Stimulated activated CD8-positive, alpha-beta memory T cell treated with anti-CD3 and anti-CD28 coated beads, Interleukin-7, amount 100 ng/mL, for 48 hours (primary cell): ENCODE measurements at places on chromosomes 12 and 14.

- DNase-seq = no peak
Measured at GRCh38 chr12:41361738-41362137, 173.6 kb downstream of the PDZRN4 start.

DNA sequence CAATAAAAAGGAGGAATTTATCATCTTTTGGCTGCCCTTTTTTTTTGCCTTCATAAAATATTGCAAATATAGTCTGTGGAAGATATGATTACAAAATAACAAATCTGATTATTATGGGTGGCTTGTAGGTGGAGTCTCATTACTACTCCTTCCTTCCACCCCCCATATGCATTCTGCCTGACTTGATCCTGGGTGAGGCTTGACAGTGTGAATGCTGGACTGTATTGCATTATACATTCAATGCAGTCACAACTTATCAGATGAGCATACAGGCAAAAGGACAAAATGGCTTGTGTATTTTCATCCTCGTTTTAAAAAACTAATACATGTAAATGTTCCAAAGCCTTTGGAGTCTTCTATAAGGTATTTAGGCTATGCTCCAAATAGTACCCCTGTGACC lies 186.3 kb downstream of the ANO4 start:
- DNase-seq = no peak

- DNase-seq = no peak
Measured at GRCh38 chr12:113858841-113859386, 107.2 kb downstream of the RBM19 start.

DNA sequence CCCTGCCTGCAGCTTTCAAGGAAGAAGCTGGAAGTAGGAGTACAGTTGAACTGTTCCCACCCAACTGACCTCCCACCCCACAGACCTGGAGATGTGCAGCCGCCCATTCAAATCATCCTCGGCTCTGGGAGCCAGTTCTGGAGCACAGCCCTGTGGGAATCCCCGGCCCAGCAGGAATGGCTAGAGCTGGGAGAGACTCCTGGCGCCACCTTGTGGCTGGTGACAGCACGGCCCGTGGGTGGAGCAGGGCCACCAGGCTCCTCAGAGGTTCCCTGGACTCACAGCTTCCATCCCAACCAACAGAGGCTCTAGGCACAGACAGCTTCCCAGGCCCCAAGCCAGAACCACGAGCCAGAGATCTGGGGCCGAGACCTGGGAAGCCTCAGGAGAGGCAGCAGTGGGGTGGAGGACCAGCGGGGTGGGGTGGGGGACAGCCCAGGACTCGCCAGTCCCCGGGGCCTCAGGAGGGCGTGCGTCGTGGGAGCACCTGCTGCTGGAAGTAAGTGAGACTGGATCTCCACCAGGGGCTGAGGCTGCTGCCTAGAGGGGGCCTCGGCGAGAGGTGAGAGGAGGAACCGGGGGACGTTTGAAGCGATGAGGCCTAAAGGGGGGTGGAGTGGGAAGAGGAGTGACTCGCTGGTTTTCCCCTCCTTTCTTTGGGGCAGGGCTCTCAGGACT lies 43.4 kb downstream of the RNF34 start:
- peak; percentile 21 for DNase-seq

GRCh38 chr14:70416338-70416724 lies 559 bp downstream of the SYNJ2BP start:
- DNase-seq = no peak

- no peak for DNase-seq
Measured at GRCh38 chr12:130932061-130932930, 21.4 kb upstream of the ADGRD1 start.

DNA sequence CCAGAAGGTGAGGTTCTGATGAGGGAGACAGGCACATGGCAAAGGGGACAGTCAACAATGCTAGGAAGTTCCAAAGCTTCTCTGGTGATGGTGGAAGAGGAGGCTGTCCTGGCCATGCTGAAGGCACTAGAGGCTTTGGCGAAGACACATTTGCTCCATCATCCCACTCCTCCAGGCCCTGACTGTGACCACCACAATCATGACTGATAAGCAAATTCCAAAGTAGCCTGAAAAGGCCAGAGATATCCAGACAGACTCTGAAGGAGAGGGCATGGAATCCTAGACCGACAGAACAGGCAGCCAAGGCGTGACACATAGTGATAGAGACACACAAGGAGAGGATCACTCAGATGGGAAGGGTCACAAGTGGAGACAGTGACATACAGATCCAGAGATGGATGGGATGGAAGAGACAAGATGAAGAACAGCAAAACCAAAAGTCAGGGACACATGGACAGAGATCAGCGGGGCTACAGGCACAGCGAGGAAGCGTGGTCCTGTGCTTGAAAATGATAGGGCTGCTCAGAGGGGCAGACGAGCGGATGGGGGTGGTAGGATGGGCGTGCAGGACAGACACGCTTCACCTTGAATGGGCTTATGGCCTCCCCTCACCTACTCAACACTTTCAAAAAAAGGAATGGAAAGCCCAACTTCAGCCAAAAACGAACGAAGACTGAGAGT lies 1.3 kb downstream of the ZFHX2 start:
- DNase-seq = no peak

GRCh38 chr12:30000401-30000800 lies 216.7 kb upstream of the TMTC1 start:
- no peak for DNase-seq

GRCh38 chr12:91249054-91249453 lies 66.4 kb upstream of the DCN start:
- no peak for DNase-seq

DNA sequence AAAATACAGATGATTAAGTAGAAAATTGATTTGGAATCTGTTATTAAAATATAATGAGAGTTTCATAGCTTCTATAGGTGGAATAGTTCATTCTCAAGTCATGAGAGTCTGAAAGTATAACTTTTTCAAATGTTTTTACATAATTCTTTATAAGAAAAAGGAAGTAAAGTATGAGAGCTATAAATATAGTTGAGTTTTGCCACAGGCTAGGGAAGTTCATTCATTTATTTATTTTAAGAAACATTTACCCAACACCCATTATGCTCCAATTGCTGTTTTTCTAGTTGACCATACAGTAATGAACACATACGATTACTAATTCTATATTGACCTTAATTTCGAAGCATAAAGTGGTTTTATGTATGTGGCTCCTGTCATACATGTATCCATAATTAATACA lies 24.8 kb downstream of the LRRIQ1 start:
- DNase-seq = no peak

GRCh38 chr12:15208871-15209656 lies 12.2 kb downstream of the RERG start:
- DNase-seq = no peak

GRCh38 chr12:54890339-54890738 lies 36.0 kb downstream of the MUCL1 start:
- DNase-seq = no peak

DNA sequence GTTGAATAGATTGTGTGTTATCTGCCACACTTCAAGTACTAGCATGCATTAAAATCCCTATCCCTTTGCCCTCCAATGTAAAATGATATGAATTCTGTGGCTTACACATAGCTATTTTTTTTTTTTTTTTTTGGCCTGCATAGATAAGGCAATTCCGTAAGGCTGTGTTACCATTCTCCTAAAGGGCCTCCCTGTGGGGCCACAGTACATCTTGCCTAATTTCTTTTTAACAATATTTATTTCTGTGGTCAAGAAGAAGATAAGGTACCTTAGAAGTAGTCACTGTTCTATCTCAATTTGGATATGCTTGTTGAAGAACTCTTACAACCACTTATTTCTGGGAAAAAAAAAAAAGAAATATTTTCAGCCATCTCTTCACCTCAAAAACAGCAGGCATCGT lies 19.8 kb downstream of the FLRT2 start:
- DNase-seq = no peak

GRCh38 chr12:57881475-57881874 lies 34.9 kb upstream of the CTDSP2 start:
- no peak for DNase-seq

GRCh38 chr12:130301559-130301958 lies 36.1 kb upstream of the PIWIL1 start:
- no peak for DNase-seq

DNA sequence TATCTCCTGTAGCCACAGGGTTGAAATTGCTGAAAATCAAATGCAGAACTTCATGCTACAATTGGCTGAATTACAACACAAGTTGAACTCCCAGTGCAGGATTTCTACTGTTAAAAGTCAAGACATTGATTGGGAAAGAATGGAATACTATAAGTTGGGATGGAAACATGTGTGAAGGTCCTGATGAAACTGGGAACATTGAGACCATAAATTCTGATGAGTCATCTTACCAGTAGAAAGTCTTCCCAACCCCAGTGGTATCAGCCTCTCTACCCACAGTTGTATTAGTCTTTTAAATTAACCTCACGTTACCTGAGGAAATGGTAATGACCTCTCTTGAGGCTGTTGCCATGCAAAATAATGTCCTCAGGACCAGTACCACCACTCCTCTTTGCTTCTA lies 27.4 kb upstream of the DYRK2 start:
- DNase-seq = no peak

DNA sequence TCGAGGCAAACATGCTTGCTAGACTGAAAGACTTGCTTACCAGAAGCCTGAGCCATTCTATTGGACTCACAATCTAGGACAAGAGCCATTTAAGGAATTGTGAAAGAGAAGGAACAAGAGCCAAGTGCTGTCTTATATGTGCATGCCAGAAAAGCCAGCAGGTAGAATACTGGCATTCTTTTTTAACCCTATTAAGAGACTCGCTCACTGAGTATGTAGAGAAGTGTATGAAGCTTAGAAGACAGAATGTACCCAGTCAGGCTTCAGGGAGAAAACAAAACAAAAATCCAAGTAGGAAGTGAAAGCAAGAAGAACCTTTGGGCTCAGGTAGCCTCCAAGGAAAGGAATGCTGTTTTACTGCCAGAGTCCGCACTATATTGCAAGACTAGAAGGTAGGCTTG lies 65.9 kb downstream of the DCAF5 start:
- no peak for DNase-seq

- no peak for DNase-seq
Measured at GRCh38 chr12:25771041-25771440, 187.4 kb upstream of the RASSF8 start.

DNA sequence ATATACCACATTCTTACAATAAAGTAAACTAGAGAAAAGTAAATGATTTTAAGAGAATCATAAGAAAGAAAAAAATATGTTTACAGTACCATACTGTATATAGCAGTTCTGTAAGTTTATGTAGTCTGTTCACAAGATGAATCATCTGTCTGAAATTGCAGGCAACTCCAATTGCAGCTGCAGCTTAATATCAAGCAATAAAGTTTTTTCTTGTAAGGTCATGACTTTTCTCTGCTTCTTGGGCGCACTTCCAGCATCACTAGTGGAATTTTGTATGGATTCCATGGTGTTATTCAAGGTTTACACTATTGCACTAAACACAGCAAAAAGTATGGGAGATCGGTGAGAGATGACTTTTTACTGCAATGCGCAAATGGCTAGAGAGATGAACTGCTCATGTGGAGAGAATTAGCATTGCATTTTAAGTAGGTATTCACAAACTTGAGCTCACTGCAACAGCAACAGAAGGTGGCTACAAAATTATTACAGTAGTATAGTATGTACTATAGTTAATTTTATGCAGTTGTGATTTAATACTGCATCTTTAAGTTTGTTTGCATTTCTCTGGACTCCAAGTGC lies 445.4 kb upstream of the OR4E1 start:
- DNase-seq = no peak

GRCh38 chr12:62622177-62622576 lies 155.6 kb downstream of the MON2 start:
- DNase-seq = no peak

DNA sequence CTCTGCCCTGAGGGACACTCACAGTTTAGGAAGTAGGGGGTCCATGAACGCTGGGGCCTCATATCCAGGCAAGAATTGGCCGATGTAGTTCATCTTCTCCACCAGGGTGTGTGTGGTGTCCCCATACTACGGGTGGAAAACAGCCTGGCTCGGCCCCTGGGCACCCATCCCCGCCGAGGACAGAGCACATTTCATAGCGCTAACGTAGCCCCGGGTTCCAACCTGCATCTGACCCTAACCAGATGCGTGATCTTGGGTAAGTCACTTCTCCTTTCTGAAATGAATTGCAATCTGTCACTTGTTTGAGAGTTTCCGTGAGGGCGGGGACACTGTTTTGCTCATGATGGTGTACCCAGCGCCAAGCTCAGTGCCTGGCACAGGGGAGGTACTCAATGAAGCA lies 9.0 kb downstream of the HPD start:
- DNase-seq = no peak

- DNase-seq = no peak
Measured at GRCh38 chr14:75184492-75184891, 8.1 kb upstream of the TMED10 start.

GRCh38 chr12:66275040-66275439 lies 27.3 kb upstream of the HELB start:
- DNase-seq = no peak

DNA sequence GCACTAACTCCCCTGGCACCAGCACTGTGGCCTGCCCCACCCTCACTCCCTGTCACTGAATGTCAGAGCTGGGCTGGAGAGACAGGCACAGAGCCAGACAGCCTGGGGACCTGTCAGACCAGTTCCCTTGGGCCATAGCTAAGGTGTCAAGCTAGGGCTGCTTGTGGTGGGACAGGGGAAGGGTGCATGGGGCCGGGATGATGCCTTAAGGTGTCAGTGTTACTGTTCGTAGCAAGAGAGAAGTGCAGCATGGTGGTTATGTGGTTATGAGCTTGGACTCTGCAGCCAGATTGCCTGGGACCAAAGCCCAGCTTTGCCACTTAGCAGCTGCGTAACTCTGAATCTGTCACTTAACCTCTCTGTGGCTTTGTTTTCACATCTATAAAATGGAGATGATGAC lies 3.8 kb downstream of the RAPGEF3 start:
- DNase-seq = no peak

DNA sequence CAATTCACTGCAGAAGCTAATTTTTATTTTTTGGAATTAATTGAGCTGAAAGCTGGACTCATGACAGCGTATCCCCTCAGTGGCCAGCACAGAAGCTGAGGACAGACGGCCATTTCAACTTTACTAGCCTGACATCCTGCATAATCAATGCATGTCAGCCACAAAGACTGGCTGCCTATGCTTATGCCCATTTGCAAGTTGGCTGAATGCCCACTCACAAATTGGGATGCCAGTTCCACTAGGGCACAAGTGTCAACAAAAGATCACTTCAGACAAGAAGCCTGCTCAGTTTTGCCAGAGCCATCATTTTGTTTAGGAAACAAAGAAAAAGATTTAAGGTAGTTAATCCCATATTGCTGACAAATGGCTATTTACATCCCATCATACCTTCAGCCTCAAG lies 417.6 kb downstream of the NOVA1 start:
- no peak for DNase-seq

GRCh38 chr14:50303744-50304471 lies 8.1 kb downstream of the L2HGDH start:
- DNase-seq = no peak
